ENCODE measurements at places on chromosomes 12 and 14. TPM values are rescaled to one million over a fixed set of nuclear protein-coding genes. Genes with fewer than 3 reads are reported as not detected.

The SLCO1B1 gene
- total RNA-seq: not detected

The CLEC2A gene
- not detected for total RNA-seq

The SPIC gene
- total RNA-seq: not detected

The MEG3 gene
- total RNA-seq: 4.0 TPM

The RASSF9 gene
- total RNA-seq: 2.5 TPM

The AMHR2 gene
- total RNA-seq: not detected

The SLC10A1 gene
- total RNA-seq: not detected

The KLRB1 gene
- 2.7 TPM for total RNA-seq

The RHOJ gene
- total RNA-seq: 1.0 TPM

The PDZRN4 gene
- 3.7 TPM for total RNA-seq

The MGP gene
- total RNA-seq: 108 TPM

The KRT81 gene
- total RNA-seq: not detected

The GALNT4 gene
- 6.8 TPM for total RNA-seq

The DPY19L2 gene
- 0.15 TPM for total RNA-seq

The KRR1 gene
- total RNA-seq: 40.3 TPM

The DACT1 gene
- 3.1 TPM for total RNA-seq

The KLHDC1 gene
- total RNA-seq: 1.9 TPM

The HAL gene
- total RNA-seq: 0.27 TPM

The DDX47 gene
- 56.5 TPM for total RNA-seq

The TMEM63C gene
- 18.6 TPM for total RNA-seq

The KRT72 gene
- total RNA-seq: not detected

The ZCCHC8 gene
- total RNA-seq: 18.3 TPM

The PTGER2 gene
- total RNA-seq: 0.31 TPM

The KLRD1 gene
- 1.9 TPM for total RNA-seq

The TAMALIN gene
- total RNA-seq: 2.5 TPM

The DDX55 gene
- 21.6 TPM for total RNA-seq

The GPR162 gene
- 1.5 TPM for total RNA-seq

The RHEBL1 gene
- not detected for total RNA-seq

The PIWIL1 gene
- total RNA-seq: not detected

The BCL7A gene
- total RNA-seq: 8.6 TPM

The APOF gene
- total RNA-seq: not detected

The AVPR1A gene
- 2.1 TPM for total RNA-seq

The SRGAP1 gene
- 2.9 TPM for total RNA-seq

The NANOG gene
- total RNA-seq: 0.26 TPM

The KITLG gene
- total RNA-seq: 10.4 TPM

The PTGES3 gene
- total RNA-seq: 61.9 TPM

The RD3L gene
- total RNA-seq: not detected

The PPM1H gene
- 0.09 TPM for total RNA-seq

The CLEC9A gene
- not detected for total RNA-seq

The MANSC4 gene
- not detected for total RNA-seq

The TRIAP1 gene
- 24.0 TPM for total RNA-seq

The KRT83 gene
- not detected for total RNA-seq

The PIANP gene
- not detected for total RNA-seq

The RNASE7 gene
- total RNA-seq: 1.1 TPM

The USP15 gene
- total RNA-seq: 55.9 TPM

The SLC5A8 gene
- not detected for total RNA-seq

The RFLNA gene
- not detected for total RNA-seq

The TRHDE gene
- under 0.01 TPM for total RNA-seq

The KRT78 gene
- total RNA-seq: 481 TPM

The FAM90A1 gene
- 0.64 TPM for total RNA-seq

The FOXN4 gene
- total RNA-seq: not detected

The NPAS3 gene
- 0.47 TPM for total RNA-seq

The CCDC196 gene
- not detected for total RNA-seq
